Uterus (tissue), 4 donors: ENCODE measurements at places on chromosomes 4 and X. TPM values are rescaled to one million over a fixed set of nuclear protein-coding genes. Genes with fewer than 3 reads are reported as not detected.

DNA sequence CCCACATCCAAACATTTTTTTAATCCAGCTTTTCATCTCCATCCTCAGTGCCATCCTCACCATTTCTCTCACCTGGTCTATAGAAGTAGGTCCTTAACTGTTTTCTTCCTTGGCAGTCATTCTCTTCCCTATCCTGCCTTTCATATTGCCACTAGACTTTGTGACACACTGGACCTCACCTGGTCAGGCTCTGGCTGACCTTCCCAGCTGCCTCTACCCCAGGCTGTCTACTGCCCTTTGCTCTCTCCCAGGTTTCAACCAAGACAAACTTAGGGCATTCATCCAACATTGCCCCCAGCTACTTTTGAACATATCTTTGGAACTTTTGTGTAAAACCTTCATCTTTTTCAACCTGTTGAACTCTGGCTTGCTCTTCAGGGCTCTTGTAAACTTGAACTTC, 39.8 kb downstream of the TRAPPC11 start:
- no peak for DNase-seq

DNA sequence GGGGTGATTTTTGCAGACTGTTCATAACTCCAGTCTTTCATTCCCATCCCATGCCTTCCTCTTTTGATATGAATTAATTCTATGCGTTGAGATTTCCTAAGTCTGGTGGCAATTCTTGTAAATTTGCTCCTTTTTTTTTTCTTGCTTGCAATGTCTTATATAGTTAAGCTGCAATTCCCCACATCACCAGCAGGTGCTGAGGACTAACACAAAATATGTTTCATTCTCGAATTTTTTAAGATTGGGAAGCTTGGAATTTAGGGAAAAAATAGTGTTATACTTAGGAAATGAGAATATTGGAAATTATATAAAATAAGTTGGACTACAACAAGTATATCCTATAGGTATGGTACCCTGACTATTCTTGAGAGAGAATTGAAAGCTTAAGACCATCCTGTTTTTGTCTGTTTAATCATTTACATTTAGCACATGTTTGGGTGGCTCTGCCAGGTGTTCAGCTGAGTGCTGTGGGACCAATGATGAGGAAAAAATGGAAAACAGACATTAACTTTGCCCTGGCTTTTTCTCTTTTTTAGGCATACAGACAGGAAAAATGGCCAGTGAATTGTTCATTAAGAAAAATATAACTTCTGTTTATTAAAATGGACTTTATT, 30.2 kb downstream of the AFF2 start:
- no peak for DNase-seq

DNA sequence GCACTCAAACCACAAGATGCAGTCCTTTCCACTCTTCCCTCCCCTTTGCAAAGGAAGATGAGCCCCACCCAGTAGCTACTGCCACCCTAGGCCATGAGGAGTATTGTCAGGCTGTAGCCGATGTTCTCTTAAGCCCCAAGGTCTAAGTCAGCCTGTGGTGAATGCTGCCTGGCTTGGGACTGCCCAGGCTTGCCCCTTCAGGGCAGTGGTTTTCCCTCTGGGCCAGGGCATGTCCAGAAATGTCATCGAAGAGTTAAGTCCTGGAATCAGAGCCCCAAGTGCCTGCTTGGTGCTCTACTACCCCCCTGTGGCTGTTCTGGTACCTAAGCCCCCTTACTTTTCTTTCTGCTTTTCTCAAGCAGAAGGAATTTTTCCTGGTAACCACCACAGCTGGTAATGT, 11.8 kb upstream of the PGK1 start:
- DNase-seq: no peak

- DNase-seq: no peak
Measured at GRCh38 chrX:103729015-103729414, 18.3 kb downstream of the TMEM31 start.

DNA sequence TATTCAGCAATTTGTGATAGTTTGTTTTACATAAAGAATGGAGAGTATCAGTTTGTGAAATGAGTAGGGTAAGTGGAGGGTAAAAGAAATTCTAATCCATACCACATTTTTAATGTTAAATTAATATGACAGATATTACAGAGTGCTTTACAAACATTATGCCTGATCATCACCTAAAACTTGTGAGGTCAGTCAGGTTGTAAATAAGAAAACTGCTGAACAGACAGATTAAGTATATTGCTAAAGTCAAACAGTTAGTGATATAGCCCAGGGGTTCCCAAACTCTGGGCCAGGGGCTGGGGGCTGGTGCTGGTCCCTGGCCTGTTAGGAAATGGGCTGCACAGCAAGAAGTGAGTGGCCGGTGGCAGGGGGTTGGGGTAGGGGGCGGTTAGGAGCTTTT, 273.6 kb downstream of the TRAM1L1 start:
- no peak for DNase-seq

DNA sequence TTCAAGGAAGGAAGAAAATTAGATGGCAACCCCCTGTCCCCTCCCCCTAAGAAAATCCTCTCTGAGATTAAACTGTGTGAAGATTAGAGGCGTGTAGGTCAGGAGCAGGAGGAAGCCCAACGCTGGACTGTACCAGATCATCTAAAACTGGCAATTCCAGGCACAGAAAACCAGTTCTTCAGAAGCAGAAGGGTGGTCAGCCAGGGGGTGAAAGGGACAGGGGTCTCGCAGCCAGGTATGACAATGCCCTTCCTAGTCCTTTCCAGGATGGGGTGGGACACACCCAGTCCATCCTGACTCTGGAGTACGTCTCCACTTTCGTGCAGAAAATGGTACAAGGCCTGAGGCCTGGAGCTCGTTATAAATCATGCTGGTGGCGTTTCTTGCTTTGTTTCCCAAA, 3.3 kb upstream of the RHOH start:
- no peak for DNase-seq

GRCh38 chr4:10278071-10278470, 161.5 kb upstream of the WDR1 start:
- no peak for DNase-seq

DNA sequence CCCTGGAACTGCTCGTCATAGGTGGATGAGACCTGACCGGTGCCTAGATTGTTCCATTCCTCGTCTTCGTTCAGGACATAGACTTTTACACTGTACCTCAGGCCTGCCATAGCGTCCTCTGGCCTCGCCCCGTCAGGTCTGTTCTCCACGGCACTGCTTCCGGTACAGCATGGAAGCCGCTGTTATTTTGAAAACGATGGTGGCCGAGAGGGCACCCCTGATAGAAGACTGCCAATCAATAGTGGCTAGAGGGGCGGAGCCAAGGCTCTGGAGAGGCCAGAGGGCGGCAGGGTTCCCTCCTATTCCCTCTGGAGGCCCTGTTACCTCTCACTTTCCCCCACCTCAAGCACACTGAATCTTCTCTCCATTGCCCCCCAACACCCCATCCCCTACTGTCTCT, at the start of gene PPP4R3C:
PPP4R3C (minus strand) TSS at position 155 of the 400 bp plus-strand sequence; CDS start at position 110, 45 bp downstream.
- DNase-seq: no peak

DNA sequence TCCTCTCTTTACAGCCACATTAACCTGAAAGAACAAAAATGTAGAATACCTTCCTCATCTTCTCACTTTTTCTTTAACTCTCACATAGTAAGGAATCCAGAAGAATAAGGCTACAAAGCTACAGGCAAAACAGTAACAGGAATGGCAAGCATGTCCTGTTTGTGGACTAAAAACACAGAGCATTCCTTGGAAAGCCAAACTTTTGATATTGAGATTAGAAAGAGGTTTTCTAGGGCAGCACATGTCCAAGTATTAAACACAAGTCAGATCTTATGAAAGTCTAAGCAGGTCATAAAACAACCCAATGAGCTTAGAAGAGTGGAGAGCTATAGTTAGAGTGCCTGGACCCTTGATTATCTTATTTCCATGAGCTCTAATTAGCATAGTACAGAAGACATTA, 58.2 kb upstream of the FAM9C start:
- DNase-seq: no peak

DNA sequence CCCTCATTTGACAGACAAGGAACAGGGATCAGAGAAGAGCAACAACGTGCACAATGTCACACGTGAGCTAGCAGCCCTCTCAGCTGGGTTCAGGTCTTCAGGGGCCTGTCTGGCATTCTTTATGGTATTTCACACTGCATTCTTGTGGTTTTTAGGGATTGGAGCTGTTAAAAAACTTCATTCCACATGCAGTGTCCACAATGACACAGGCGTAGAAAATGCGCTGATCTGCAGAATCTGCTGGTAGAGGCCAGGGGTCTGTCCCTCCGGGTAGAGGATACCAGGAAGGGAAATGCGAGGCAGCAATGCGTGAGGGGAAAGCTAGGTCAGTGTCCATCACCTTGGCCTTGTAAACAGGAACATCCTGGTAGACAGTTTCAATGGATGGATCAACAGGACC, 36.6 kb downstream of the MAP7D3 start:
- DNase-seq: no peak

- no peak for DNase-seq
Measured at GRCh38 chrX:55119712-55120111, 30.9 kb downstream of the PAGE2 start.

DNA sequence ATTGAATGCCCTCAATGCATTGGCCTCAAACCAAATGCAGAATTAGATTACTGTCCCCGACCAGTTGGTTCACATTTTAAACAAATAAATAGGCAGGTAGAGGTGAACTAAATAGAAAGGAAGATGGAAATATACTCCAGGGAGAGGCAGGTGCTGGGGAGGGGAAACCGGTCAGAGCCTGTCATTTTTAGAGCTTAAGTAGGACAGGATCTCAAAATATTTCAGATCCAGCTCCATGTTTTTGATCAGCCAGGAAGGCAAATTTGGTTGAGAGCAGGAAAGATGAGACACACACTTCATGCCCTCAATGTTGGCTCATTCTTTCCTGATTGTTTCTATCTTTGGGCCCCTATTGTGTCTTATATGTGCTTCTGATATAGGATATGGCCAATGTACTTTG, 206.7 kb downstream of the SHROOM3 start:
- no peak for DNase-seq

Gene DRP2
- 0.29 TPM for total RNA-seq

Gene CT83
- total RNA-seq: not detected

Gene CHRDL1
- total RNA-seq: 48.2 TPM

Gene KLB
- total RNA-seq: not detected

Gene MAGEC1
- not detected for total RNA-seq

Gene FABP2
- not detected for total RNA-seq

Gene DNAAF6
- total RNA-seq: 0.48 TPM

Gene IL2RG
- 42.9 TPM for total RNA-seq

Gene CYP2U1
- 32.0 TPM for total RNA-seq

Gene MAB21L2
- not detected for total RNA-seq

Gene ETDB
- total RNA-seq: not detected
